NCI-H187 (cell line): ENCODE measurements at places on chromosomes 4 and X.

GRCh38 chr4:184097241-184097605 is 120.5 kb downstream of the ENPP6 start:
- no peak for DNase-seq

- peak; percentile 9 for DNase-seq
These were observed 1.1 kb downstream of the PLXNA3 start for GRCh38 chrX:154458954-154459778.

GRCh38 chr4:179880756-179881155 is 2362.4 kb upstream of the TENM3 start:
- DNase-seq: no peak

DNA sequence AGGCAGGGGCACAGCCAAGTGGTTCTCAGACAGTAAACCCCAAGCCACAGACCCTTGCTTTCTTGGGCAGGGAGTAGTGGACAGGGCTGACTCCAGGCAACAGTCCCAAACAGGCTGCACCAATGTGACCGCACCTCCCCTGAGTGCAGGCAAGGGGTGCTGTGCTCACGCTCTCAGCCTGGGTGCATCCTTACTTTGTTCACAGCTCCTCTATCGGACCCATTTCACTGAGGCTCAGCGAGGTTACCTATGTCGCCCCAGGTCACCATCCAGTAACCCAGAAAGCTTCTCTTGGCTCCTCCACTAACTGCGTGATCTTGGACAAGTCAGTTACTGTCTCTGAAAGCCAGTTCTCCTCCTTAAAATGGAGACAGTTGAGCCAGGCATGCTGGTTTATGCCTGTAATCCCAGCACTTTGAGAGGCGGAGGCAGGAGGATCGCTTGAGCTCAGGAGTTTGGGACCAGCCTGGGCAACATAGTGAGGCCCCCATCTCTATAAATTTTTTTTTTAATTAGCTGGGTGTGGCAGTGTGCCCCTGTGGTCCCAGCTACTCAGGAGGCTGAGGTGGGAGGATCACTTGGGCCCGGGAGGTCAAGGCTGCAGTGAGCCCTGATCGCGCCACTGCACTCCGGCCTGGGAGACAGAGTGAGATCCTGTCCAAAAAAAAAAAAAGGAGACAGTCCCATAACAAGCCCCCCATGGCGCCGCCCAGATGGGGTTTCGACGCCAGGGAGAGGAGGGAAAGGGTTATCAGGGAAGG is 823 bp upstream of the MAN2B2 start:
- DNase-seq: no peak

GRCh38 chr4:156501962-156502361 is 469.6 kb downstream of the PDGFC start:
- DNase-seq: no peak

DNA sequence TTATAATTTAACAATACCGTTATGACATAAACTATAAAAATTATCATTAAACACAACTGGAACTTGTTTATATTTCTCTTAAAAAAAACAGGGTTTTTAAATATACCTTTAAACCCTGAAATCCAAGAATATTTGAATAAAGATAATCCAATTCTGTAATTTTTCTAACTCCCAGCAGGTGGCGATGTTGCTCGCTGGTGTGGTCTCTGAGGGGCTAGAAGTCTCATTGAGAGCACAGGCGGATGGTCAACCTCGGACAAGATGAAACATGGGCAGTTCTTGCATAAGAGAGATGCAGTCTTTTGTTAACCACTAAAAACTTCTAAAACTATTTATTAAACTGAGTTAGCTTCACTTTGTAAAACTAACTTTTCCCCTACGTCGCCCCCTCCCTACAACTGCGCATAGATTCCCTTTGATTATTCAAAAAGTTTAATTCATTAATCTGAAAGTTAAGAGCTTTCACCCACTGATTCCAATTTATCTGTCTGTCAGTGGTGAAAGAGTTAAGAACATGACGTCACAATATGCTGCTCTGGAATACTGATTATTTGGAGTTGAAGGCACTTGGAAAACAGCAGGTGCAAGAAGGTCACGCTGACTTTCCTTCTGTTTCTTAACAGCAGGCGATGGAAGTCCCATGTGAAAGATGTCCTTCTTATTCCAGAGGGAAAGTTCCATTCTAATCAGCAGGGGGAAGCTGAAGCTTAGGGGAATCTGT is 29.5 kb downstream of the DMP1 start:
- peak; percentile 24 for DNase-seq

DNA sequence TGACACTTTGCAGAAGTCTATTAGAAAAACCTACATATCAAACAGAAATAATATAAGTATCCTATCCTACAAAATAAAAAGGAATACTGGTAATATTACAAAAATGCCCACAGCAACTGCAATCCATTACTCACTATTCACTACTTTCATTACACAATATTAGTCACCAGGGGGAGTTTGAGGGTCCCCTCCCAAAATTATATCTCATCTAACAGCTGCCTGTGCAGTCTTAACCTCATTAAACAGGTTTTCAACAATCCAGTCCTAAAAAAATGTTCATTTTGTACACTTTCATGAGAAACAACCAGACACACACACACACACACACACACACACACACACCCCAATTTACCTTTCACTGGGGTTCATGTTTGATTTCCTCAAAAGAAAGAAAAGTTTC is 2.9 kb downstream of the CLOCK start:
- no peak for DNase-seq

DNA sequence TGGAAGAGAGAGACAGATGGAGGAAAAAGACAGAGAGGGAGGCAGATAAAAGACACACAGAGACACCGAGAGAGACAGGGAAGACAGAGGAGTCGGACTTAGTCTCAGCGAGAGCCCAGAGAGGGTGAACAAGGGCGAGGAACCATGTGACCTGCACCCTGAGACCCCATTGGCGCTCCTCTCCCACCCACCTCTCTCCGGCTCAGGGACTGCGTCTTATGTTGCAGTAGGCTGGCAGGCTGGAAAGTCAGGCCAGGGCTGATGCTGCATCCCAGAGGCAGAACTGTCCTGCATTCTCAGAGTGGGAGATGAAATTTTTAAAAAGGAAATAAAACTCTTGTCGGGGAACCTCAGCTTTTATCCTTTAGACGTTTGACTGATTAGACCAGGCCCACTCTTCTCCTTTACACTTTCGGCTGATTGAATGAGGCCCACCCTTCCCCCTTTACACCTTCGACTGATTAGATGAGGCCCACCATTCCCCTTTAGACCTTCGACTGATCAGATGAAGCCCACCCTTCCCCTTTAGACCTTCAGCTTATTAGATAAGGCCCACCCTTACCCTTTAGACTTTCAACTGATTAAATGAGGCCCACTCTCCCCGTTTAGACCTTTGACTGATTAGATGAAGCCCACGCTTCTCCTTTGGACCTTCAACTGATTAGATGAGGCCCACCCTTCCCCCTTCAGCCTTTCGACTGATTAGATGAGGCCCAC is 29.5 kb upstream of the IL3RA start:
- no peak for DNase-seq

GRCh38 chr4:140220058-140220457 is 66.1 kb upstream of the MAML3 start:
- DNase-seq: no peak

- DNase-seq: no peak
These were observed at the start of gene PFKFB1 for GRCh38 chrX:54994099-54994498. Gene PFKFB1 (minus strand): TSS chrX:54994188. CDS start chrX:54994007, 181 bp downstream.

- DNase-seq: no peak
These were observed 22.8 kb downstream of the MFAP3L start for GRCh38 chr4:170003071-170004070.

DNA sequence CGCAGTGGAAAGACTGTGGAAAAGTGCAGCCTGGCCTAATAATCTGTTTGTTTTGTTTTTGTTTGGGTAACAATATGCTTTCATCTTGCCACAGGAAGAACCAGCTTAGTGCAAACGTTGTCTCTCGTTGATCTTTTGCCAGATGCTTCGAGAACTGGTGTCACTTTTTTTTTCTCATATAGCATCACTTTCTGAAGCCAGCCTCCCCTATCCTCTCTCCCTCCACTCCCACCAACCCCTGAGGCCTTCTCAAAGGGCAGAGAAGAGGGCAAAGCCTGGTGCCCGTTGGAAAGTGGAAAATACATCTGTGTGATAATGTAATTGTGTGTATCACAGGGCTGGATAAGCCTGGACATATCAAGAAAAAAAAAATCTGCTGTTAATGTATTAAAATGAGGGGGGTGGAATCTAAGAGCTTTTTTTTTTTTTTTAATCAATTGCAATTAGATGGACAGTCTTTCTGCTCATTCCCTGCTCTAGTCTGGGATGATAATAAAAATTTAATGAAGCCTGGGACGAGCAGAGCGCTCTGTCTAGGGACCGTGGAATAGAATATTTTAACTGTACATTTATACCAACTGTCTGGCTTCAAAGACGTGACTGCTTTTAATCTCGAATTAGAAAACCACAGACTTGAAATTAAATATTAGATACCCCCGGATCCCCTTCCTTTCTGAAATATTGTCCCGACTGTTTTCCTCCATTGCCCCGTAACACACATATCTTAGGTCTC is 8.1 kb downstream of the POU4F2 start:
- no peak for DNase-seq

DNA sequence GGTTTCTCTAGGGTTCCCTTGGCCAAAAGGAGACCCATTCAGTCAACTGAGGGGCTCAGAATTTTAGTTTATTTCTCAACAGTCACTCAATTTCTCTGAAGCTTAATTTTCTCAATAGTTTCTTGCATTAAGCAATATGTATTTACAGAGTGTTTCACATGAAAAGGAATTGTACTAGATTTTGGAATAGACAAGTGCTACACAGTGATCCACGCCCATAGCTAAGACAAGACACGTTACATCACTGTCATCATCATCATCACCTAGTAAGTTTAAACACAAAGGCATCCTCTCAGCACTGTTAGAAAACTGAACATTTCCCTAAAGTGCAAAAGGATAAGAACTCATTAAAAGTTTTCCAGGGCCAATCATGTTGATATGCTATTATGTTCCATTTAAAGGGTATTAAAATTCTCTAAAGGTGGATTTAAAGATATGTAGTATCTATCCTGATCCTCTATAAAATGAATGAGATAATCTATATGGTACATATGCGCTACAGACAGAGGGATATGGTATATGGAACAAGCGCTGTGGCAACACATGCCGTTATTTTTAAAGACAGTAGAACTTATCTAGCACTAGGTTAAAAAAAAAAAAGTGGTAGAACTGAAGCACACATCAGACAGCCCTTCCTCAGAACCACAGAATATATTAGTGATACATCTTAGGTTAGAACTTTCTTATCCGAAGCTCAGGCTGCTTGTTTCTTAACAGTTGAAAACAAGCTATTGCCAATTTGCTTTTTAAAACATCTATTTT is 12.1 kb downstream of the PPA2 start:
- DNase-seq: no peak

GRCh38 chr4:57605376-57605775 is 495.2 kb upstream of the IGFBP7 start:
- DNase-seq: no peak

GRCh38 chr4:93827272-93827947 is 1.1 kb upstream of the ATOH1 start:
- DNase-seq: no peak

DNA sequence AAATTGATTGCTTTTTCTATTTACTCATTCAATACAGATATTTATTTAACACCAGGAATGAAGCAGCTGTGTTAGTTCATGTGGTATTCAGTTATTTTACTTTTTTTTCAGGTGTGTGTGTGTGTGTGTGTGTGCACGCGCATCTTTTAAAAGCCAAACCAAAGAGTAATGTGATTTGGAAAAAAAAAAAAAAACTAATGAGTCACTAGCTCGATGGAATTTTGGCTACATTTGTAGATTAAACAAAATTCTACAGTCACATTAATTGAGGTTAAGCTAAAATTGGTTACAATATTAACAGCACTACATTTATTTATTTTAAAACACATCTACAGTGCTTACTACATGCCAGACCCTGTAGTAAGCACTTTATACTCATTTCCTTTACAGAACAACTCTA is 66.8 kb downstream of the HHIP start:
- DNase-seq: no peak

GRCh38 chrX:13698432-13698831 is 9.5 kb downstream of the RAB9A start:
- no peak for DNase-seq

- DNase-seq: no peak
These were observed 78.5 kb downstream of the MID1IP1 start for GRCh38 chrX:38879631-38880220.

- no peak for DNase-seq
These were observed 19.9 kb upstream of the CLDN34 start for GRCh38 chrX:9947131-9947794.

- DNase-seq: no peak
These were observed 69.3 kb upstream of the LDB2 start for GRCh38 chr4:16967722-16968121.

- no peak for DNase-seq
These were observed 10.2 kb upstream of the FAM120C start for GRCh38 chrX:54193085-54193821.

DNA sequence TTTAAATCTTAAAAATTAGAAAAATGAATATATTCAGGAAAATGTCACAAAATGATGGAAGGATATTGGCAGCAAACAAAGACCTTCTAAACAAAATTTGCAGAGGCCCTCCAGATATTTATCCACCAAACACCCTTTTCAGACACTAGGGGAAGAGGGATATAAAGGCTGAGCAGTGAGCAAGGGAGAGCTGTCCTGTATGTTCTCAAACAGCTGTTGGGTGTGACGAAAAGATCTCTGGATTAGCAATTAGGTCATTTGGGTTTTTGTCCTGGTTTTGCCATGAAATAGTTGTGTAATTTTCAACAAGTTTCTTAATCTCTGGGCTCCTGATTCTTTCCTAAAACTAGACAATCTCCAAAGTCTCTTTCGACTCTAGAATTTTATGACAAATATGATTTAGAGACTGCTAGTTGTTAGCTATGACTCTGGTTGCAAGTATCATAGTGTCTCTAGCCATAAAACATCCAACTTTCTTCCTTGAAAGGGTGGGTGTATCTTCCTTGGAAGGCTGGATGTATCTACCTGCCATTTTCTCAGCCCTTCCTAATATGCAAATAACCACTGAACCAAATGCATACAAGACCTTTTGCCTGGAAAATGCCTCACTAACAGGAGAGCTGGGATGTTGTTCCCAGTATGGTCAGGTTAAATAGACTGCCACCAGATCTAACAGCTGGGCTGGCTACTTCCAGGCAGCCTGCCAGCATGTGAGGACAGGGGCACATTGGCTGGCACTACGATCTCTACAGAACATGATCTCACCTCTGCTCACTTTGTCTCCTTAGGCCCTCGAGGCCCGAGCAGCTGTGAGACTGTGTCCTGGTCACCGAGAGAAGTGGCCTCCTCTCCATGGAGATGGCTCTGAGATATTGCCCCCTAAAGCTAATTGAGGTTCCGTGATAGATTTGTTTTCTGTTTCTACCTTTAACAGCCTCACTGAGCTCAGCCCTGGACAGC is 225.5 kb upstream of the JADE1 start:
- no peak for DNase-seq

- no peak for DNase-seq
These were observed 170.3 kb downstream of the TBX22 start for GRCh38 chrX:80184854-80185253.
